Spinal cord (tissue), 10 donors: ENCODE measurements at places on chromosomes 16 and 17. TPM values are rescaled to one million over a fixed set of nuclear protein-coding genes. Genes with fewer than 3 reads are reported as not detected.

The KRT40 gene
- 0.33 TPM for polyA plus RNA-seq

DNA sequence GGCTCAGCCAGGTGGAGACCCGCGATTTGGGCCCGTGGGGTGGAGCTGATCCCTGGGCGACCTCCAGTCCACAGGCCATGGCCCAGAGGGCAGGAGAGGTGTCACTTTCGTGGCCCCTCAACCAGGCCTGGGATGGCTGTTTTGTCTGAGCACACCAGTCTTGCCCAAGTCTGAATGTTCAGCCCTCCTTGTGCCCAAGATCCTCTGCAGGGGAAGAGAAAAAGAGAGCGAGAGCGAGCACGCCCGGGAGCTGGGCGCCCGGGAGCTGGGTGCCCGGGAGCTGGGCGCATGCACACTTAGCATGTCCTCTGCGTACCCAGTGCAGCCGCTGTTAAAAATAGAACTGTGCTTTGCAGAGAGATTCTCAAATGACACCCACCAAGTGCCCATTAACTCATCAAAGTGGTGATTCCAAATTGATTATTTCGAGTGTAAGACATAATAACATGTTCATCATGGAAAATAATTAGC lies 403.3 kb upstream of the TNRC6C start:
- peak; percentile 92 for DNase-seq

- no peak for DNase-seq
Observed at GRCh38 chr16:85286951-85287814, 174.9 kb upstream of the CIBAR2 start.

The ACSM2A gene
- polyA plus RNA-seq: 0.56 TPM

GRCh38 chr16:81478876-81479511 lies 34.4 kb downstream of the CMIP start:
- DNase-seq: no peak

- DNase-seq: no peak
Observed at GRCh38 chr17:71613996-71614395, 506.8 kb upstream of the SOX9 start.

GRCh38 chr17:44222112-44222869 lies 2.8 kb upstream of the UBTF start:
- no peak for DNase-seq

The SCN4A gene
- polyA plus RNA-seq: 0.14 TPM

The EXOC3L1 gene
- 5.5 TPM for polyA plus RNA-seq

The TAC4 gene
- 0.35 TPM for polyA plus RNA-seq
